Left lung (tissue), 14 donors: ENCODE measurements at places on chromosomes 13 and 19. TPM values are rescaled to one million over a fixed set of nuclear protein-coding genes. Genes with fewer than 3 reads are reported as not detected.
A peak's percentile ranks its signal among the peaks of the same experiment; 100 is the strongest.

TEKTIP1 gene
- 7.1 TPM for polyA plus RNA-seq

- H3K4me1 ChIP-seq, result no peaks in the 10 kb centered on the region
- H3K4me3 ChIP-seq, result peak within 1 kb of the TSS; percentile 72
- no peak within 1 kb of the TSS for H3K27ac ChIP-seq
- H3K27me3 ChIP-seq, result peaks cover 33% of the 10 kb centered on the region
These were observed at the start of gene SLAIN1 for GRCh38 chr13:77697217-77698103. TSS of gene SLAIN1 (plus strand) at chr13:77697687. CDS start at chr13:77697914, 227 bp downstream.

- DNase-seq, result no peak
- peak overlapping the region; percentile 88 for H3K27ac ChIP-seq
- H3K4me1 ChIP-seq, result peaks cover 54% of the 10 kb centered on the region
- no peaks in the 10 kb centered on the region for H3K27me3 ChIP-seq
- no peaks in the 10 kb centered on the region for H3K36me3 ChIP-seq
- peak overlapping the region; percentile 4 for H3K4me3 ChIP-seq
These were observed 6.0 kb upstream of the BCL3 start for GRCh38 chr19:44742330-44743061.

GRCh38 chr13:95251641-95252040 is 49.6 kb downstream of the ABCC4 start:
- no peak overlapping the region for H3K27ac ChIP-seq
- no peaks in the 10 kb centered on the region for H3K27me3 ChIP-seq
- peaks cover 6% of the 10 kb centered on the region for H3K4me1 ChIP-seq

GRCh38 chr13:112748947-112749735 is 59.3 kb downstream of the ATP11A start:
- H3K4me3 ChIP-seq, result no peak overlapping the region
- H3K27me3 ChIP-seq, result no peaks in the 10 kb centered on the region
- DNase-seq, result no peak
- H3K27ac ChIP-seq, result peak overlapping the region; percentile 3
- peaks cover 2% of the 10 kb centered on the region for H3K36me3 ChIP-seq
